Nucleus accumbens (tissue), 56 donors: ENCODE measurements at places on chromosomes 2 and 18.
A peak's percentile ranks its signal among the peaks of the same experiment; 100 is the strongest.

DNA sequence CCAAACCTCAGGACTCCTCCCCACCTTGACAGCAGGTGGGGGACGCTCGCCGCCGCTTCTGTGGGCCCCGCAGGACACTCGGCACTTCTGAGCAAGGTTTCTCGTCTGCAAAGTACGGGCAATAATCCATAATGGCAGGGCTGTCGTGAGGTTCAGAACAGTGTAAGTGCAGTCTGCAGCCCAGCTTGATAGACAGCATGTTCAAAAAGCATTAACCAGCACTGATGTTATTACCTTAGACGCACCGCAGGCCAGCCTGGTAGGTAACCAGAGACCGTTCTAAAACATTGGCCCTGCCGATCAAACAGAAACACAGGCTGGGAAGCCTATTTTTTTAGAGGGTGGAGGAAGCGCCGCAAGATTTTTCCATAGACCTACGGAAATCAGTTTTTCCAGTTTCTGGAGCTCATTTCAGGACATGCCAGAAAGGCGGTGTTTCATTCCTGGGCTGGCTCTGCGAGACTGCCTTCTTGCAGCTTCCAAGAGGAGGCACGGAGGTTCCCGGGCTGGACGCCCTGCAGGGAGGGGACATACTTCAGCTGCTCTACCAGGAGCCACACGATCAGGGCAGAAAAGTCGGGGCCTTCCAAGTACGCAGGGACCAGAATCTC, 148.7 kb downstream of the TPO start:
- DNase-seq, result no peak

DNA sequence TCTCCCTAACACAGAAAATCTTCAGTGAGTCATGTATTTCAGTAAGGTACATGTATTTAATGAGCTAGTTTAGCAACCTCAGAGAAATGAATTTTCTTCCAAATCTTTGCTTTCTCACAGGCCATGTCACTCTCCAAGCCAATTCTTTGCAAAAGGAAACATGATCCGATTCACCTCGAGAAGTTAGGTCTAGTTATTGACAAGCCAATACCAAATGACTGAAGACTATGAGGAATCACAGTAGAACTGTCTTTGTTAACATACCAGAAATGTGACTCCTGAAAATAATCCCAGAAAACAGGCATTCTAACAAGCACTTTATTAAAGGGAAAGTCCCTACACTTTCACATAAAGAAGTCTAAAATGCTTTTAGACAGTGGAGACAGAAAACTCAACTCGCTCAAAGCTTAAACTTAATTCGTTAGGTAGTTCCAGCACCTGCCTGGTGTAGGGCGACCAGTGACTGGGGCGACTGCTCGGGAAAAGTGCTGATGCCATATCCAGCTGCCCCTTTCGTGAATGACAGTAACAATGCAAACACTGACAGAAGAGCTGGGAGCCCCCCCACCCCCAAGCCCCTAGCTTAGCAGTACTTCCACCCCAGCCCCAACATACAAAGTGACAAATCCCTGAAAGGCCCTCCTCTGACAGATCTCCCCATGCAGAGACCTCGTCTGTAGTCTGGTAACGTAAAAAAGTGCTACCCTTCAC, 1.8 kb downstream of the MEMO1 start:
- no peak for DNase-seq

DNA sequence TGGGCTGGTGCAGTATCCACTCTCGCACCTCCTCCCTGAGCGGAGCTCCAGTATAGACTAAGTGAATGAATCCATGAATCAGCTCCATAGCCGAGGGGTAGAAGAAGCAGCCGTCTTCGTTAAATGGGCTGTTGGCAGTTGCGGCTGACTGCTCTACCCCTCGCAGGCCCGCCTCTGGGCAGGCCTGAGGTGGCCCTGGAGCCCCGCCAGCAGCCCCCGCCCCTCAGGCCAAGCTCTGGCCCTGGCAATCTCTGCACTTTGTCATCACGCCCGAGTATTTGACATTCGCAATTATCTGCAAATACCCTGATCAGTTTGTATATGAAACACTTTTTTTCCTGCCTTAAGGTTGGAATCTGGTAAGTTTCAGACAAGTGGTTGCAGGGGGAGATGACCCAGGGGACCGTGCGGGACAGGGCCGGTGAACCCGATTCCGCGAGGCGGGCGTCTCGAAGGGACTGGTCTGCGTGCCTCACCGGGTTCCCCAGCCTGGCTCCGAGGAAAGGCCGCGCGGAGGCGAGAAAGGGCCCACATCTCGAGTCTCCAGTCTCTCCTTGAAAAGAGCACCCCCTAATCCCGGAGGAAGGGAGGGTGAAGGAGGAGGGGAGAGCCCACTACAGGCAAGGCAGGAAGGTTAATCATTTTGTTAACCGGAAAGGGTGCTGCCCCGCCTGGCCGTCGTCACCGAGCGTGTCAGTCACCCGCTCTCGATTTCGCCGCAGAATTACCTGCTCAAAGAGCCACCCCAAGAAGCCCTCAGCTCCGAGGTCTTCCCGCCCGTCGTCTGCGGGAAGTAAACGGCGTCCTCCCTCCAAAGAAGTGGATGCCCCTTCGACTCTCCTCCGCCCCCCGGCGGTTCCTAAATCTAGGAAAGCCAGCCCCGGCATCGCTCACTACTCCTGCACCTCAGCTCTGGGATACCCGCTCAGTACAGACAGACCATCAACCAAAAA, 11.1 kb upstream of the SATB2 start:
- DNase-seq, result no peak

DNA sequence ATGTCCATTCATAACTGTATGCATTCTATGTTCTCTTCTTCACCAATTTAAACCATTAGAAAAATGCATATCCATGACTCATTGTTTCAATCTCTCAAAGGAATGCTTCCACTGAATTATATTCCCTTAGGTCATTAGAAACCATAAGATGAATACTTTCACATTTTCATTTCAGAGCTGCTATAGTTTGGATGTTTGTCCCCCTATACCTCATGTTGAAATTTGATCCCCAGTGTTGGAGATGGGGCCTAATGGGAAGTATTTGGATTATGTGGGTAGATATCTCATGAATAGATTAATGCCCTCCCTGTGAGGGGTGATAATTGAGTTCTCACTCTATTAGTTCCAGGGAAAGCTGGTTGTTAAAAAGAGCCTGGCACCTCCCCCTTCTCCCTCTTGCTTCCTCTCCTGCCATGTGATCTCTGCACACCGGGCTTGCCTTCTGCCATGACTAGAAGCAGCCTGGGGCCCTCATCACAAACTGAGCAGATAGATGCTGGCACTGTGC, 35.7 kb downstream of the THUMPD2 start:
- no peak for DNase-seq

- DNase-seq, result no peak
Measured at GRCh38 chr2:218605432-218605831, 2.3 kb upstream of the PLCD4 start.

GRCh38 chr2:64644458-64645382, 9.0 kb downstream of the SERTAD2 start:
- peak; percentile 64 for DNase-seq

DNA sequence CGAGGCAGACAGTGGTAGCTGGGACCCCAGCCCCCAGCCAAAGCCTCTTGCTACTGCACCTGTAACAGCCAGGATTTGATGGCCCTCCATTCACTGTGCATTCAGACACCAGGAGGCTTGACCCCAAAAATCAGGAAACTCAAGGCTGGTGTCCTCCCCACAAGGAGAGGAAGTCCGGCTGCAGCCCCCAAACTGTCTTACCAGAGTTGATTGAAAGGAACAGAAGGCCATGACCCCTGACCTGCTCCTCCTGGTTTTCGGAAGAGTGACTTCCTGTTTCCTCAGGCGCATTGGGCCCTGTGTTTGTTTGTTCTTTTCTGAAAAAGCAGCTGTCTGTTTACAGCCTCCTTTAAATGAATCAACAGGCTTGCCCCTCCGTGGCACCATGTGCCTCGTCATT, 111.6 kb downstream of the RNF144A start:
- DNase-seq, result no peak

- no peak for DNase-seq
Measured at GRCh38 chr2:55999231-55999630, 75.6 kb upstream of the EFEMP1 start.

- no peak for DNase-seq
Measured at GRCh38 chr2:234919711-234920110, 32.1 kb upstream of the SH3BP4 start.

GRCh38 chr2:25303633-25304236, 38.0 kb downstream of the DNMT3A start:
- DNase-seq, result no peak

DNA sequence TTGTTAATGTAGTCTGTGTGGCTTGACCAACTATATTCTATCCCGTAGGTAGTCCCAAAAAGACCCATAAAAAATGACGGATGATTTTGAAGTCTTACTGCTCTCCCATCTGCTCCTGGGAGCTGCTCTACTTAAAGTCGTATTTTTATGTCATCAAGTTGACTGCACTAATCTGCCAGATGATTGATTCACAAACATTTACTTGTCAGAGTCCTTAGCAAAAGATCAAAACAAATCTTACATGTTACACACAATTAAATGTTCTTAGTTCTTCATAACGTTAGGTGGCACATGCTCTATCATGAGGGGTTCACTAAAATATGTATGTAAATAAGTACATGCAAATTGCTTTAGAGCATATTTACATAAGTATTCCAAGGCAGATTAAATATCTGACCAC, 498.3 kb upstream of the LRRTM4 start:
- no peak for DNase-seq

GRCh38 chr18:62334120-62334519, 9.0 kb downstream of the TNFRSF11A start:
- DNase-seq, result no peak

DNA sequence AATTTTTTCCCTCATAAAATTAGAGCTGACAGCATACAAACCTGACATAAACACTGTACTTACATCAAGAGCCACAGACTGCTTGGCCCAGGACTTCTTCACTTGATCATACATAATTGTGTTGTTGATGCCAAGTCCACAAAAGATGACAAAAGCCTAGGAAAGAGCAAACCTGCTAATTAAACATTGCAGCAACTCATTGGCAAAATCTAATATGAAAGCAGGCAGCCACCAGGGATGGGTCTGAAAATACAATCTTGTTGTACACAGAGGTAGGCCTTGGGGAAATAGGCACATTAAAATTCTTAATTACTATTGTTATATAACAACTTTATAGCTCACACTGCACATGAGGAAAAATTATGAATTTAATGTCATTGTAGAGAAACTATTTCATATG, 255.8 kb downstream of the PDE11A start:
- no peak for DNase-seq
